ENCODE measurements at places on chromosomes 11 and 22.

GRCh38 chr11:116775975-116776374, 3.2 kb upstream of the BUD13 start:
- no peak for DNase-seq

DNA sequence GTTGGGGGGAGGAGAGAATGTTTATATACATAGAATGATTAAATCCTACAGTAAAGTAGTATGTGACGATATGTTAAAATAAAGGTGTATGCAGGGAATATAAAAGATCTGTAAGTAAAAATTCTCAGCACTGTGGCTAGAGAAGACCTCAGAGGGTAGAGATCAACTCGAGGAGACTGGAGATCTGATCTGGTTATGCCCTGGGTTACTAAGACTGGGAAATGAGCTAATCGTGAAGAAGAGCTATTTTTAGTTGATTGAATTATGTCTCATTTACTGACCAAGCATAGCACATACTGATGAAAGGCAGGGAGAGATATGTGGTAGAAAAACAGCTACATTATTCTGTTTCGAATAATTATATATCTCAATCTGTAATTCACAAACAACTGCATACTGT, 42.8 kb upstream of the ALKBH3 start:
- DNase-seq: no peak

GRCh38 chr22:26398741-26399153, 30.3 kb upstream of the ASPHD2 start:
- peak; percentile 50 for DNase-seq

DNA sequence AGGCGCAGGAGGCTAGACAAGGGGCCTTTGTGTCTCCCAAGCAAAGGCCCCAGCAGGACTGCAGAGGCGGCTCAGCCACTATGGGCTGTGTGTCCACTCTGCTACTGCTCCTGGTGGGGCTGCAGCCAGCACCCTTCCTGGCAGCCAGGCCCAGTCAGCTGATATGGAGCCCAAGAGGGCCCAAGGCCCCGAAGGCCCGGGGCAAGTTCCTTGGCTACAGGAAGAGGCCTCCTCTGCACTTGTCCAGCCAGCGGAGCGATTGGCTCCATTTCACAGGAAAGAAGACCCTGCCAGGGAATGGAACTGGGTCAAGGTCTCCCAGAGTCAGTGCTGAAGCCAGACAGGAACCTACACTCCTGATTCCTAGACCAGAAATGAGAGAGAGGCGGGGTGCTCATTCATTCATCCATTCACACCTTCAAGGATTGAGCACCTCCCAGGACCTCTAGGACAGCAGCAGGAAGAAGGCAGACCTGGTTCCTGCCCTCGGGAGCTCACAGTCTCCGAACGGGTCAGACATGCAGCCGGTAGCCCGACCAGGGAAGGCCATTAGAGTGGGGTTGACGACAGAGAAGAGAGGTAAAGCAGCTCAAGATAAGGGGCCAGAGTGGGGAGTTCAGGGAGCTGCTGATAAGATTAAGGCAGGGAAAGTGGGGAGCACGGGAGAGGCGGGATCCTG, 811 bp upstream of the P2RY2 start:
- DNase-seq: no peak

DNA sequence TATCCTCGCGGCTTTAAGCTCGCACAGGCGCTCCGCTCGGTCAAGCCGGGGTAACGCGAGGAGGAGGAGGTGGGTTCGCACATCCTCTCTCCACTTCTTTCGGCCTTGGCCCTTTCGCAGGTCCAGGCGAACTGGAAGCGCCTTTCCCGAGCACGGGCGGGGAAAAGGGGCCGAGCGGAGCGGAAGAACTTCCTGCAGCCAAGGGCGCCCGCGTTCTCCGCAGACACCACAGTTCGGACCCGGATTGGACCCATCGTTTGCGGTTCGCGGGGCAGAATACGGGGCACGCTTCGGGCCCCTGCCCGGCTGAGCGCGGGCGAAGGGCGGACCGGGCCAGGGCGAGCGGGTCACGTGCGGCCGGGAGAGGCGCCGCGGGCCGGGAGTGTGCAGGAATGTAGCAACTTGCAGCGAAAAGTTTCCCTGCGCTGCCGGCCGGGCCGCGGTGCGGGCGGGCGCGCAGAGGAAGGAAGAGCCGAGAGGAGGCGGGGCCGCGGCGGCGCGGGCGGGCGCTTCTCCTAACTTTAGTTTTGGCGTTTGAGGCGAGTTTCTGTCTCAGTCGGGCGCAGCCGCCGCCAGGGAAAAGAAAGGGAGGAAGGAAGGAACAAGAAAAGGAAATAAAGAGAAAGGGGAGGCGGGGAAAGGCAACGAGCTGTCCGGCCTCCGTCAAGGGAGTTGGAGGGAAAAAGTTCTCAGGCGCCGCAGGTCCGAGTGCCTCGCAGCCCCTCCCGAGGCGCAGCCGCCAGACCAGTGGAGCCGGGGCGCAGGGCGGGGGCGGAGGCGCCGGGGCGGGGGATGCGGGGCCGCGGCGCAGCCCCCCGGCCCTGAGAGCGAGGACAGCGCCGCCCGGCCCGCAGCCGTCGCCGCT, at the start of gene YAP1:
TSS of gene YAP1 (plus strand) at position 552 of the 865 bp plus-strand sequence. CDS start 402 bp downstream, outside the sequence.
- peak; percentile 98 for DNase-seq

Measured in HS-5 (cell line).